ENCODE measurements at places on chromosomes 7 and 10. TPM values are rescaled to one million over a fixed set of nuclear protein-coding genes. Genes with fewer than 3 reads are reported as not detected.

Gene SPDYE18
- not detected for total RNA-seq

Gene LEP
- total RNA-seq = not detected

- no peaks in the 10 kb centered on the region for H3K4me1 ChIP-seq
- no peak for DNase-seq
- no peaks in the 10 kb centered on the region for H3K36me3 ChIP-seq
- no peak overlapping the region for H3K4me3 ChIP-seq
These were observed 473.9 kb downstream of the AUTS2 start for GRCh38 chr7:70072220-70072619.

GRCh38 chr7:37961251-37961650, 40.8 kb downstream of the EPDR1 start:
- H3K36me3 ChIP-seq = no peaks in the 10 kb centered on the region
- no peaks in the 10 kb centered on the region for H3K27me3 ChIP-seq
- no peak for DNase-seq
- no peak overlapping the region for H3K4me3 ChIP-seq
- no peaks in the 10 kb centered on the region for H3K4me1 ChIP-seq

- H3K4me1 ChIP-seq = no peaks in the 10 kb centered on the region
- no peaks in the 10 kb centered on the region for H3K27me3 ChIP-seq
- H3K27ac ChIP-seq = no peak overlapping the region
- DNase-seq = no peak
- no peak overlapping the region for H3K4me3 ChIP-seq
- no peaks in the 10 kb centered on the region for H3K36me3 ChIP-seq
These were observed 12.2 kb upstream of the HYCC1 start for GRCh38 chr7:23026164-23026563.

Gene CHN2
- total RNA-seq = 7.5 TPM

GRCh38 chr7:47664650-47665195, 82.8 kb upstream of the TNS3 start:
- H3K4me1 ChIP-seq = no peaks in the 10 kb centered on the region
- H3K27me3 ChIP-seq = no peaks in the 10 kb centered on the region
- no peak overlapping the region for H3K27ac ChIP-seq
- H3K36me3 ChIP-seq = no peaks in the 10 kb centered on the region

Gene TBXAS1
- 1.0 TPM for total RNA-seq

DNA sequence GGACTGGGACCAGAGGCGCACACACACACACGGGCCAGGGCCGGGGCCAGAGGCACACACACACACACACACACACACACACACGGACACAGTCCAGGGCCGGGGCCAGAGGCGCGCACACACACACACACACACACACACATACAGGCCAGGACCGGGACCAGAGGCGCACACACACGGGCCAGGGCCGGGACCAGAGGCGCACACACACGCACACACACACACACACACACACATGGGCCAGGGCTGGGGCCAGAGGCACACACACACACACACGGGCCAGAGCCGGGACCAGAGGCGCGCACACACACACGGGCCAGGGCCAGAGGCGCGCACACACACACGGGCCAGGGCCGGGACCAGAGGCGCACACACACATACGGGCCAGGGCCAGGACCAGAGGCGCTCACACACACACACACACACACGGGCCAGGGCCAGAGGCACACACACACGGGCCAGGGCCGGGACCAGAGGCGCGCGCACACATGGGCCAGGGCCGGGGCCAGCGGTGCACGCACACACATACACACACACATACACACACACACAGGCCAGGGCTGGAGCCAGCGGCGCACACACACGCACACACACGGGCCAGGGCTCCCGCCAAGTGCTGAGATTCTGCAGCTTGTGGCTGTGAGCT, 268.8 kb downstream of the ELFN1 start:
- no peak overlapping the region for H3K27ac ChIP-seq
- no peak overlapping the region for H3K4me3 ChIP-seq
- no peaks in the 10 kb centered on the region for H3K27me3 ChIP-seq
- no peaks in the 10 kb centered on the region for H3K4me1 ChIP-seq
- no peak for DNase-seq

DNA sequence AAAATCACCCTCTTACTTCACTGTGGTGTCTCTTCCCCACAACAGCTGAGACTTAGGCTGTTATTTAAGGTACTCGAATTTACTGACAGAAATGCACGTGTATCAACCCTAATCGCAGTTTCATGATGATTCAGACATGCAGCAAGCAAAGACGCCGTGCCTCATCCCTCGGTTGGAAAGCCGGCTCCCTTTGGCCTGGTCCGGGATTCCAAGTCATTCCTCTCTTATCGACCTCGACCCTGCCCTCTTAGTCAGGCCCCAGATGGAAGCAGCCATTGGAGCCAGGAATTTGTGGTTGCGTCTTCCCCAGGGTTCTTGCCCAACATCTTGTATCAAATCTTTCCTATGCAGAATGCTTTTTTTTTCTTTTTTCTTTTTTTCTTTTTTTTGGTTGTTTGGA, 229.5 kb downstream of the GATA3 start:
- H3K4me3 ChIP-seq = no peak overlapping the region
- H3K27ac ChIP-seq = no peak overlapping the region
- no peak for DNase-seq
- H3K27me3 ChIP-seq = no peaks in the 10 kb centered on the region
- H3K4me1 ChIP-seq = peaks cover 10% of the 10 kb centered on the region

DNA sequence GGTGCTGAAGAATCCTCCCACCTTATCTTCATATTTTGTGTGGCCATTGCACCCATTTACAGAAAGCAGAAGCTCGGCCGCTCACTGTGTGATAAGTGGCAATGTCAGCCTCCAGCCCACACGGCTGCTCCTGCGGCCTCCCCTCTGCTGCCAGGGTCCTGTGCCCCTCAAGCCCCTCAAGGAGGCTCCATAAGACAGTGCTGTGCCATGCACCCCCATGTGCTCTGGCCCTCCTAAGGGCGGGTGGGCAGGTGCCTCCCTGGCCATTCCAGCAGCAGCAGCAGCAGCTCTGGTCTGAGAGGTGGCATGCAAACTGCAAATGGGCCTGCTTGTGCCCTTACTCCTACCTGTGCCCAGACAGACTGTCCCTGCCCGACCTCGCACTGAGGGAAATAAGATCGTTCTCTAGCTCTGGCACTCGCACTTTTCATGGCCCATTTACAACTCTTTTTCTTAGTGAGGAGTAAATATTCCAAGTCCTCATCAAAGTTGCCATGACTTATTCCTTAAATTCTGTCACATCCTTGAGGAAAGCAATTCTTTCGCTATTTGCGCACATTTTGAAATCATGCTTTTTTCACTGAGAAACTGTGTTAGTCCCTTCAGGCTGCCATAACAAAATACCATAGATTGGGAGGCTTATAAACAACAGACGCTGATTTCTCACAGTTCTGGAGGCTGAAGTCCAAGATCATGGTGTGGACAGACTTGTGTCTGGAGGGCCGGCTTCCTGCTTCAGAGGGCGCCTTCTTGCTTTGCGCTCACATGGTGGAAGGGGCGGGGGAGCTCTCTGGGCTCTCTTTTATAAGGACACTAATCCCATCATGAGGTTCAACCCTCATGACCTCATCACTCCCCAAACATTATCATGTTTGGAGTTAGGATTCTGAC, 187.8 kb downstream of the COBL start:
- no peaks in the 10 kb centered on the region for H3K27me3 ChIP-seq
- no peak overlapping the region for H3K27ac ChIP-seq
- DNase-seq = no peak
- no peak overlapping the region for H3K4me3 ChIP-seq
- peaks cover 7% of the 10 kb centered on the region for H3K36me3 ChIP-seq
- no peaks in the 10 kb centered on the region for H3K4me1 ChIP-seq

Gene CLDN4
- total RNA-seq = 18.6 TPM

Gene CPVL
- 33.3 TPM for total RNA-seq

DNA sequence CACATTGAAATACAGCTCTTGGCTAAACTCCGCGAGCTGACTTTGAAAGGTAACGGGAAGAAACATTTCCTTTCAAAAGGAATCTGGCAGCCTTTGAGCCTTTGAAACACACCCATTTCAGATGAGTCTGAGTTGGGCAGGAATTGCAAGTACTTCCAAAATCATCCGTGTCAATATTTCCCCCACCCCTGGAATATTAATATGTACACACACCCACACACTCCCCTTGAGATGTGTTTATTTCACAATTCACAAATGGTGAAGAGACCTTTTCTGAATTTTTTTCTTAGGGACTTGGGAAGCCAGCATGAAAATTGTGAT, 438.7 kb upstream of the NRP1 start:
- peaks cover 26% of the 10 kb centered on the region for H3K4me1 ChIP-seq
- H3K27ac ChIP-seq = peak overlapping the region; percentile 86
- DNase-seq = no peak
- no peaks in the 10 kb centered on the region for H3K36me3 ChIP-seq
- no peak overlapping the region for H3K4me3 ChIP-seq
- no peaks in the 10 kb centered on the region for H3K27me3 ChIP-seq

DNA sequence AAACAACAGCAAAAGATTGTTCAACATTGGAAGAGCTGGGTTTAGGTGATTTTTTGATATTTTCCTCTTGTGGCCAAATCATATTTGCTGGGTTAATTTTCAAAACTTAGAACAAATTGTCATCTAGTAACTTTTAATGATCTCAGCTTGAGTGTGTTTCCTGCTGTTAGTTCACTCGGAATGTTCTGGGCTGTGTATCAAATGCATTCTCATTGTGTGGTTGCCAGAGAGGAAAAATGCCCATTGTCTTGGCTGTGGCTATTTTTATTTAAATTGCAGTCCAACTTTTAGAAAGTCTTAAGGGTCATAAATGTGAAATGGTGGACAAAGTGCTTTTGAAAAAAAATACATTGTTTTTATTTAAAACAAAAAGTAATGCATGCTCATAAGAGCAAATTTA, 542.0 kb downstream of the TNS3 start:
- H3K4me3 ChIP-seq = peak overlapping the region; percentile 18
- H3K36me3 ChIP-seq = no peaks in the 10 kb centered on the region
- peaks cover 16% of the 10 kb centered on the region for H3K4me1 ChIP-seq
- H3K27me3 ChIP-seq = no peaks in the 10 kb centered on the region

DNA sequence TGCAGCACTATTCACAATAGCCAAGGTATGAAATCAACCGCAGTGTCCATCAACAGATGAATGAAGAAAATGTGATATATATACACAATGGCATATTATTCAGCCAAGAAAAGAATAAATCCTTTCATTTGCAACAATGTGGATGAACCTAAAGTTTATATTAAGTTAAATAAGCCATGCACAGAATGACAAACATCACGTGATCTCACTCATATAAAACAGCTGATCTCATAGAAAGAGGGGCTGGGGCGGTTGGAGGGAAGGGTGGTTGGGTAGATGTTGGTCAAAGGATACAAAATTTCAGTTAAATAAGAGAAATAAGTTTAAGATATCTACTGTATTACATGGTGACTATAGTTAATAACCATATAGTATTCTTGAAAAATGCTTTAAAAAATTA, 502.1 kb downstream of the KCNMA1 start:
- H3K4me3 ChIP-seq = no peak overlapping the region
- no peaks in the 10 kb centered on the region for H3K36me3 ChIP-seq
- DNase-seq = no peak
- no peaks in the 10 kb centered on the region for H3K4me1 ChIP-seq

Gene MRC1
- not detected for total RNA-seq

- no peaks in the 10 kb centered on the region for H3K4me1 ChIP-seq
- H3K4me3 ChIP-seq = no peak overlapping the region
- no peak overlapping the region for H3K27ac ChIP-seq
These were observed 55.0 kb upstream of the DUSP5 start for GRCh38 chr10:110442746-110443145.

GRCh38 chr7:149202831-149203231, 7.5 kb downstream of the ZNF282 start:
- H3K27ac ChIP-seq = peak overlapping the region; percentile 5
- peaks cover 61% of the 10 kb centered on the region for H3K36me3 ChIP-seq
- no peak for DNase-seq
- no peaks in the 10 kb centered on the region for H3K27me3 ChIP-seq
- no peak overlapping the region for H3K4me3 ChIP-seq
- 0 out of 2 replicates have a peak, but pooled peaks cover 5% of the 10 kb centered on the region for H3K4me1 ChIP-seq

GRCh38 chr10:13913897-13914296, 327.1 kb downstream of the PRPF18 start:
- no peak for DNase-seq
- H3K27me3 ChIP-seq = no peaks in the 10 kb centered on the region
- no peaks in the 10 kb centered on the region for H3K36me3 ChIP-seq

DNA sequence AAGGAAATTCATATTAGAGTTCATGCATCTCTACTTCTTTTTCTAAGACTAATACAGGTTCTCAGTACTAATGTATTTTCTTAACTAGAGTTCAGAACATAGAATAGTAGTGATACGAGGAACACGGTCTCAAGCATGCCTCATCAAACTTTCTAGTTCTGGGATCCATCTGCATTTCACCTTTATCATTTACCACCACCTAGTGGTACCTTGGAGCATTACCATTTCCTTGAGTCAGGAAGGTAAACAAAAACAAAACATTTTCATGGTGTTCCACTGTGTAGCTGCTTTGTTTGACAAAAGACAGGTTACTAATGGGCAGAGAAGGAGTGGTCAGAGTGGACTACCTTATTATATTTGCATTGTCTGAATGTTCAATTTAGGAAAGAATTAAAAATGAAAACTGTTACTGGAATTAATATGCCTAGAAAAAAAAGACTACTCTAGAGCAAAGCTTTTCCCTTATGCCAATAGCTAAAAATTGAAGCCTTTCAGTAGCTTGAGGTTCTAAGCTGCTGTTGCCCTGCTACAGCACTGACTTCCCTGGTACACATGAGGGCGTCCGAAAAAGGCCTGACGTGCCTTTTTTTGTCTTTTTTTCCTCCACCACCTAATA, 44.5 kb downstream of the STARD3NL start:
- H3K36me3 ChIP-seq = peaks cover 6% of the 10 kb centered on the region
- H3K4me1 ChIP-seq = no peaks in the 10 kb centered on the region
- 0 out of 2 replicates have a peak overlapping the region, but pooled peaks have one; percentile 53 for H3K27ac ChIP-seq
- peak; percentile 76 for DNase-seq
- no peak overlapping the region for H3K4me3 ChIP-seq

GRCh38 chr10:20109613-20110012, 293.4 kb downstream of the PLXDC2 start:
- H3K4me1 ChIP-seq = peaks cover 1% of the 10 kb centered on the region
- no peak for DNase-seq
- H3K27me3 ChIP-seq = no peaks in the 10 kb centered on the region
- no peak overlapping the region for H3K27ac ChIP-seq

DNA sequence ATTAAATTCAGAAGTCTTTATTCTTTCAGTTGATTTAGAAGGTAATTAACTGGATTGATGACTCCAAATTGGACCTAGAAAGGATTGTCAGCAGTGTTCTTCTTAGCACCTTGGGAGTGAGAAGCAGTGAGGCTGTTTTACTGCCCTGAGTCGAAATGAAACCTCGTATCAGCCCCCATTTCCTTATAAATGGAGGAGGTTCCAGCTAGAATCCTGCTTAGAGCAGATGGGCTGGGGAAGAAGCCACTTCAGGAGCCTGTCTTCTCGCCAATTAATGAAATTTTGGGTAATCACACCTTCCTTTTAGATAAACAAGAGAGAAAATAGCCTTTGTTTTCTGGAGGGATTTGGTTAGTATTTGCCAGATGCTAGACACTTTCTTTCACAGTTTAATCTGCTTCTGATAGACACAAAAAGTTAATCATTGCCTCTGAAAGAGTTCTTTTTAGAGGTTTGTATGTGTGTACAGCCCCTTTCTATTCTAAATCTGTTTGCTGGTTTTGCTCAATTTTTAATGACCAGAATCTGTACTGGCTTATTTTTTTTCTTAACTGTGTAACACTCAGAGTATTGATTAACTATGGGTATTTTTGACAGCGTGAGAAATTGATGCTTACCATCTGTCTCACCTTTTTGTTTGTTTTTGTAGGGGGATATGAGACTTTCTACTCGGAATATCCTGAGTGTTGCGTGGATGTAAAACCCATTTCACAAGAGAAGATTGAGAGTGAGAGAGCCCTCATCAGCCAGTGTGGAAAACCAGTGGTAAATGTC, 4.6 kb downstream of the DUSP5 start:
- peaks cover 21% of the 10 kb centered on the region for H3K27me3 ChIP-seq
- DNase-seq = no peak
- H3K4me1 ChIP-seq = peaks cover 27% of the 10 kb centered on the region
- peak overlapping the region; percentile 93 for H3K4me3 ChIP-seq
- H3K36me3 ChIP-seq = peaks cover 14% of the 10 kb centered on the region
- H3K27ac ChIP-seq = no peak overlapping the region
